ENCODE measurements at places on chromosomes 5 and 9. TPM values are rescaled to one million over a fixed set of nuclear protein-coding genes. Genes with fewer than 3 reads are reported as not detected.

DNA sequence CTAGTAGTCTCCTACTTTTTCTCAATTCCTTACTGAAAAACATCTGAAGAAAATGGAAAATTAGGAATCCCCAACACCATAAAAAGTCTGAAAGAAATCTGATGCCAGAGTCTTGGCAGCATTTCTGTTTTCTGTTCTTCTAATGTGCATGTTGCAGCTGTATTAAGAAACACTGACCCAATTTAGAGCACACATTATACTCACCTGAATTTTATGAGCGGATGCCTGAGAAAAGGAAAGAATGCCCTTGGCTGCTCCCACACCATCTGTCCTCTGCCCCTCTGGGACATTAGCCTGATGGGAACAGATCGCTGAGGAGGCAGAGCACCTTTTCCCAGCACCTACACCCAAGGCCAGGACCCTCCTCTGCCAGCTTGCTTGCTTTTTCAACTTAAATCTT lies 14.1 kb upstream of the ANP32B start:
- DNase-seq, result no peak

GRCh38 chr5:142780871-142781270 lies 10.7 kb downstream of the ARHGAP26 start:
- DNase-seq, result no peak

Gene WHRN
- total RNA-seq, result 0.49 TPM

Gene ANKRD18B
- not detected for total RNA-seq

Gene SMIM33
- total RNA-seq, result not detected

Gene PCDH1
- 21.0 TPM for total RNA-seq

Gene TLR4
- 16.8 TPM for total RNA-seq
